ENCODE measurements at places on chromosomes 16 and 17. TPM values are rescaled to one million over a fixed set of nuclear protein-coding genes. Genes with fewer than 3 reads are reported as not detected.

Gene PRSS8
- not detected for total RNA-seq

Gene SMTNL2
- total RNA-seq: 74.1 TPM

Gene KIF2B
- not detected for total RNA-seq

Gene ALOXE3
- total RNA-seq: not detected

Gene NXPH3
- total RNA-seq: 0.52 TPM

Gene PMFBP1
- not detected for total RNA-seq

Gene TPSG1
- not detected for total RNA-seq

Gene KRT27
- not detected for total RNA-seq

Gene CDRT4
- 1.6 TPM for total RNA-seq

Gene TP53TG3D
- total RNA-seq: 1.0 TPM

Gene HDAC5
- total RNA-seq: 44.4 TPM

Gene FBXO39
- under 0.01 TPM for total RNA-seq

Gene CCL7
- total RNA-seq: not detected

Gene CTF1
- 0.52 TPM for total RNA-seq

Gene MILR1
- total RNA-seq: 10.4 TPM

Gene OR1A1
- not detected for total RNA-seq

Gene KCNAB3
- 0.52 TPM for total RNA-seq

Gene CALB2
- total RNA-seq: 1.0 TPM

Gene C17orf50
- not detected for total RNA-seq

Gene PRSS21
- not detected for total RNA-seq

Gene PRDM7
- total RNA-seq: not detected

Gene KRTAP4-6
- not detected for total RNA-seq

Gene LYRM9
- 5.2 TPM for total RNA-seq

Gene PSMC3IP
- 2.1 TPM for total RNA-seq

Gene CASKIN1
- total RNA-seq: 0.52 TPM

Gene TBC1D3L
- 2.1 TPM for total RNA-seq

Gene GP2
- not detected for total RNA-seq

Gene HASPIN
- total RNA-seq: 2.6 TPM

Gene STXBP4
- 9.4 TPM for total RNA-seq

Gene PFN1
- total RNA-seq: 137 TPM

Gene BTBD17
- not detected for total RNA-seq

Gene NPIPB6
- total RNA-seq: not detected

Gene ZNF821
- 5.7 TPM for total RNA-seq

All from skeletal muscle tissue (tissue), 5 donors.